ENCODE measurements at places on chromosomes 2 and 18.

DNA sequence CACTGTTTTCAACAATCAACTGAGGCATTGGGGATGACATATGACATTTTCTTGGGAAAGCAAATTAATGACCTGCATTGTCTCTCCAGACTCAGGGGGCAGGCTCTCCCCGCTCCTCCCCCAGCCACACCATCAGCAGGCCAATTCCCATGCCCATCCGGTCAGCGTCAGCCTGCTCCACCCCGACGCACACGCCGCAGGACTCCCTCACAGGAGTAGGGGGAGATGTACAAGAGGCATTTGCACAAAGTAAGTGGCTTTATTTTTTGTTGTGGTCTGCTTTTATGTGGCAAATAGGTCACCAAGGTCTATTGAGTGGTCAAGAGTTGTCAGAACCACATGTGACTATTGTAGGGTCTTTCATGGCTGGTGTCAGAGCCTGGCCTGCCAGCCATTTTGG lies 165.1 kb downstream of the DTNA start:
- DNase-seq: no peak

- no peak for DNase-seq
Observed at GRCh38 chr2:20207051-20207450, 17.9 kb downstream of the SDC1 start.

- no peak for DNase-seq
Observed at GRCh38 chr18:54117853-54118773, 106.4 kb downstream of the MBD2 start.

DNA sequence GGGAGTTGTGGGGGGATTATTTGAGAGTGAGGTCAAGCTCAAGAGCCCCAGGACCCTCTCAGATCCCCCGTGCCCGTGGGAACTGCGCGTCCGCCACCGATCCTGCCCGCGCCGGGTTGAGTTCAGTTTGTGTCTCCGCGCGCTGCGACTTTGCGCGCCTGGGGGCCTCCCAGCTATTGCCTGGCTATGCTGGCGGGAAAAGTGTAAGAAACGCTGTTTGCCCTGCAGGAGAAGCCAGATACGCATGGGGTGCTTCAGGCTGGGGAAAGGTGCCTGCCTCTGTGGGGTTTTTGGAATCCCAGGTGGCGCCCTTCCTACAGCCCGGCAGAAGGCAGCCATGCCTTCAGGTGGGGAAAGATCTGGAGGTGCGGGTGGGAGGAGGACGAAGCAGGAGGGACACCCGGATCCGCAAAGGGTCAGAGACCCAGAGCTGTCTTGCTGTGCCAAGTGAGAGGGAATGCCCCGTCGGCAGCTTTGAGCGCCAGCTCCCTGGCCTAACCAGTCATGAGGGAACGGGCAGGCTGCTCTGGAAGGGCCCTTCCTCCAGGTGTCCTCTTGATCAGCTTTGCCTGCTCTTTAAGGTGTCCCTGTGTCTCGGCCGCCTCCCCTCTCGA lies 22.5 kb downstream of the TEX44 start:
- no peak for DNase-seq

DNA sequence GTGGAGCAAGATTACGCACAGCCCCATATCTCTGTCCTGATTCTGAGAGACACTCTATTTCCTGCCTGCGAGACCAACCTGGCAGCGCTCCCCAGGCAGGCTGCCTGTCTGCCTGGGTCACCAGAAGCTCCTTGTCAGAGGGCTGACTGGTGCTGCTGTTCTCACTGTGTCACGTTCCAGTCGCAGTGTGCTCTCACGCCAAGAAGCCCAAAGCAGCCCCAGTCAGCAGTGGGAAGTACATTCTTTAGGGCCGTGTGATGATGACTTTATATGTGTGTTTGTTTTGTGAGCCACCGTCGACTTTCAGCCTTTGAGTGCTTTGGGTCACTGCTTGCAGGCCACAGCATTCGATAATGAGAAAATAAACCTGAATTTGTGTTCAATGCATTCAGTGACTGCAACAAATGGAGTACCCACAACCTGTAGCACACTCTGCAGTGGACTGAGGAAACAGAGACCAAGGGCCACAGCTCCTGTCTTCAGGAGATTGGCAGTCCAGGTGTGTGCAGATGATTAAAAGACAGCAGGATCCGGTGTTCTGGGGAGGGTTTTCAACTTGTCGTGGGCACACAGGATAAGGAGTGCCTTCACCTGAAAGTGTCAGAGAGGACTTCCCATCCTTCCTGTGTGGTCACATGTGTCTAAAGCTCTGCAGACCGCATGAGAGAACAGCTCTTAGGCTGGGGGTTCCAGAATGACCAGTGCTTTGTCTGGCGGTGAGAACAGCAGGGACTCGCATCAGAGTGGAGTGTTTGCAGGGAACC lies 4.8 kb downstream of the TNFRSF11A start:
- DNase-seq: peak; percentile 15

GRCh38 chr18:69469444-69469919 lies 68.8 kb downstream of the DOK6 start:
- DNase-seq: peak; percentile 1

DNA sequence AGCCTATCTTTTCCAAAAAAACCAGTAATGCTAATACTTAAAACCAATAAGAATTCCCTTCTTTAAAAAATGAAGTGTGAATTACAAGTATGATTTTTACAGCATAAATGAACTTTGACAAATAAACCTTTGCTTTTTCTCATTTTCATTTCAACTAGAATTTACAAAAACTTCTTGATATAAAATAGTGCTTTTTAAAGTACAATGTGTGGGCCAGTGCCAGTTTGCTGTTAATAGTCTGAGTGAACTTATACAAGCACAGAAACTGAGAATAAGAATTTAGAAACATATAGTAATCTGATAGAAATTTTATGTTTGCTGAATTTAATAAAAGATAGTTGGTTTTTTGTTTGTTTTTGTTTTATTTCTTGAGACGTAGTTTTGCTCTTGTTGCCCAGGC lies 43.7 kb upstream of the CHRNA1 start:
- DNase-seq: no peak

DNA sequence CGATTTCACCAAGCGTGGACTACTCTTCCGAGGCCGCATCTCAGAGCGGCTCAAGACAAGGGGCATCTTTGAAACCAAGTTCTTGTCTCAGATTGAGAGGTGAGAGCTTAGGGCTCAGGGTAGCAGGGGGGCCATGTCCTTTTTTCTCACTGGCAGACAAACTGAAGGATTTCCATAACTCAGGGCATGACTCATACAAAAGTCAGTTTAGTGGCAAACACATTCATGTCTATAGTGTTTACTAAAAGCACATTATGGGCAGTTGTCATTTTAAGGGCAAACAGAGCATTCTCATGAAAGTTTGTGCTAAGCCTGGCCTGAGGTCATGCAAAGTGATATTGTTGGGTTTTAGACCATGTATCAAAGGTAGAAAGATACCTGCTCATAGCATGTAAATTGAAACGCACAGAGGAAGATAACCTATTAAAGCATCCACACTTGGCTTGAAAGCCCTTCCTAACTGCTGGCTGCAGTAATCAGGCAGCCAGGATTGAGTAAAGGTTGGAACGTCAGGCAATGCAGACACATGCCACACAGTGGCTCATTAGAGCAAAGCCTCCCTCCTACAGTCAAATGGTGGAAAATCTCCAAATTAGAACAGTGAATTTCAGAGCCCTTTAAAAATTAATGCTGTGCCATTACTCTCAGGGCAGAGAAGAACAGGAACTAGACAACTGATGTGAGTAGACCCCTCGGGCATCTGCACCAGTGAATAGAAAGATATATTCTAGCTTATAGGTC lies 54.2 kb downstream of the HK2 start:
- DNase-seq: no peak

DNA sequence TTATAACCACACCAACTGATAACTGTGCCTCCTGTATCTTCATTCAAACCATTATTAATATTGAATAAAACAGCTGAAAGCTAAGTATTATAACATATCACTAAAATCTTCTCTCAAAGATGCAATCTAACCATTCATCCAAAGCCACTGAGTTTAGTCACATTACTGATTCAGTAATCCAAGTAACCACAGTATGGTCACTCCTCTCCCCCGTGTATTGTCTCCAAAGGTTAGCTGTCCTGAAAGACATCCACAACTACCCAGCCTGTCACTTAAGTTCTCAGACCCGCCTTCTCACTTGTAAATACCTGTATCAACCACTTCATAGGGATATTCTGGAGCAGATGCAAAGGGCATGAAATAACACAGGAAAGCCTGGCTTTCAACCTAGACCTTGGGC lies 213.4 kb upstream of the BOD1L2 start:
- no peak for DNase-seq

DNA sequence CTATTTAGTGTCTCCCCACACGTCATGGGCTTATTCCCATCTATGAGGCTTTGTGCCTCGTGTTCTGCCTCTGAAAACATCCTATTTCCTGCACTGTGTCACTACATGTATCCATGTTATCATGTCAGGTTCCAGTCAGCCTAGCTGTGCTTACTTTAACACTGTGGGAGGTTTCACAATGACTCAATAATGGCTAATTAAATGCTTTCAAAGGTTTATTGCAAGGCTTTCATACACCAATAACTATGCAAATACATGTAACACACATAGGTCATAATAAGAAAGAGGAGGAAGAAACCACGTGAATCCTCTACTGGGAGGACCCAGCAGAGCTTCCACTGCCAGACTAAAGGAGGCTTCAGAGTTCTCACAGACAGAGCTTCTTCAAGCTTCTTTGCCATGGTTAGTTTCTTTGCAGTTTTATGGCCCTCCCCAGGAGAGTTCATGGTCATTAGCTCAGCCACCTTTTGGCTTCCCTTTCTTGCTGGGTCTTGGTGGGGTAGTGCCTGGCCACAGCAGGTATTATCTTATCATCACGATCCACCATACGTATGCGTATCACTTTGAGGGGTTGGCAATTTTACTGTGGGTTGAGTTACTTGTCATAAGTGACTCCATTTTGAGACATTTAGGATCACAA lies 5.1 kb upstream of the COLEC12 start:
- no peak for DNase-seq

DNA sequence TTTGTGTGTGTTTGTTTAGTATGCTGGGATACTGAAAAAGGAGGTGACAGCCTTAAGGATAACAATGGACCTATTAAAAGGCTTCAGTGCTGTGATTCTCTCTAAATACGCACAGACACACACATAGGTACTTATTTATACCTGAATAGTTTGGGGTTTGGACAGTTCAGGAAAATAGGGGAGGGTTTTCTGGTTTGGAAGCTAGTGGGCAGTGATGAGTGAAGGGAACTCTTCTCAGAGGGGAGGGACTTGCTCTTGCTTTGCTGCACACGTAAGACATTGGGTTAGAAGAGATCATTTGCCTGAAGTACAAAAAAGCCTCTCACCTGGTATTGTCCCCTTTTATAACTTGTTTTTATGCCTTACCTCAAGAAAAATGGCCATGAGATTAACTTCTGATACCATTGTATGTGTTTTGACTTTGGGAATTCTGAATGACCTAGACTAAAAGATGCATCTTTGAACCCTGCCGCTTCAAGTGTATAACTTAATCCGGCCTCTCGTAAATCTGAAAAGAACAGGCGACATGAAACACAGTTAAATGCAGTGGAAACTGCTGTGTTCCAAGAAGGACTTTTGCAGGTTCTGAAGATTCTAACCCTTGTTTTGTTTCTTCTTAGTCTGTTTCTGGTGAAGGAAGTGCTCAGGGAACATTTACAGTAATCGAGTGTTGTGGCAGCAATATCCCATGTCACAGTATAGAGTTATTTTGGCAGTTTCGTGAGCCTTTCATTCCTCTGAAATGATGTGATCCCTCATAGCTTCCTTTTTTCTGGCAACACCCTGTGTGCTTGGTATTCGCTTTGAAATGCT lies 2.5 kb downstream of the CRIM1 start:
- no peak for DNase-seq

DNA sequence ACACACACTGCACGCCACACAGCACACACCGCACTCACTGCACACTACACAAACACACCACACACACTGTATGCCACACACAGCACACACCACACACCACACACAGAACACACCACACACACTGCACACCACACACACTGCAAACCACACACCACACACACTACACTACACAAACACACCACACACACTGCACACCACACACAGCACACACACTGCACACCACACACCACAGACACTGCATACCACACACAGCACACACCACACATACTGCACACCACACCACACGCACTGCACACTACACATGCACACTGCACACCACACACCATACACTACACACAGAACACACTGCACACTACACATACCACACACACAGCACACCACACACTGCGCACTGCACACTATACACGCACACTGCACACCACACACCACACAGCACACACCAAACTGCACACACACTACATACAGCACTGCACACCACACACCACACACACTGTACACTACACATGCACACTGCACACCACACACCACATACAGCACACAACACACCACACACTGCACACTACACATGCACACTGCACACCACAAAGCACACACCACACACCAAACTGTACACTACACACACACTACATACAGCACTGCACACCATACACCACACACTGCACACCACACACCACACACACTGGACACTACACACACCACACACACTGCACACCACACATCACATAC lies 59.6 kb downstream of the ASB1 start:
- no peak for DNase-seq

DNA sequence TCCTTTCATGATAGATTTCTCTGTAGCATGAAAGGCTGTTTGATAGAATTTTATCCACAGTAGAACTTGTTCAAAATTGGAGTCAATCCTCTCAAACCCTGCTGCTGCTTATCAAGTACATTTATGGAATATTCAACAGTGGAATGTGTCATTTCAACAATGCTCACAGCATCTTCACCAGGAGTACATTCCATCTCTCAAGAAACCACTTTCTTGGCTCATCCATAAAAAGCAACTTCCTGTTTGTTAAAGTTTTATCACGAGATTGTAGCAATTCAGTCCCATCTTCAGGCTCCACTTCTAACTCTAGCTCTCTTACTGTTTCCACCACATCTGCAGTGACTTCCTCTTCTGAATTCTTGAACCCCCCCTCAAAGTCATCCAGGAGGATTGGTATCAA lies 29.4 kb downstream of the PDCL3 start:
- DNase-seq: peak; percentile 30

Measured in foreskin melanocyte (primary cell).